ENCODE measurements at places on chromosomes 13 and 19.

- no peak for DNase-seq
Observed at GRCh38 chr13:39201180-39201579, 162.9 kb downstream of the NHLRC3 start.

DNA sequence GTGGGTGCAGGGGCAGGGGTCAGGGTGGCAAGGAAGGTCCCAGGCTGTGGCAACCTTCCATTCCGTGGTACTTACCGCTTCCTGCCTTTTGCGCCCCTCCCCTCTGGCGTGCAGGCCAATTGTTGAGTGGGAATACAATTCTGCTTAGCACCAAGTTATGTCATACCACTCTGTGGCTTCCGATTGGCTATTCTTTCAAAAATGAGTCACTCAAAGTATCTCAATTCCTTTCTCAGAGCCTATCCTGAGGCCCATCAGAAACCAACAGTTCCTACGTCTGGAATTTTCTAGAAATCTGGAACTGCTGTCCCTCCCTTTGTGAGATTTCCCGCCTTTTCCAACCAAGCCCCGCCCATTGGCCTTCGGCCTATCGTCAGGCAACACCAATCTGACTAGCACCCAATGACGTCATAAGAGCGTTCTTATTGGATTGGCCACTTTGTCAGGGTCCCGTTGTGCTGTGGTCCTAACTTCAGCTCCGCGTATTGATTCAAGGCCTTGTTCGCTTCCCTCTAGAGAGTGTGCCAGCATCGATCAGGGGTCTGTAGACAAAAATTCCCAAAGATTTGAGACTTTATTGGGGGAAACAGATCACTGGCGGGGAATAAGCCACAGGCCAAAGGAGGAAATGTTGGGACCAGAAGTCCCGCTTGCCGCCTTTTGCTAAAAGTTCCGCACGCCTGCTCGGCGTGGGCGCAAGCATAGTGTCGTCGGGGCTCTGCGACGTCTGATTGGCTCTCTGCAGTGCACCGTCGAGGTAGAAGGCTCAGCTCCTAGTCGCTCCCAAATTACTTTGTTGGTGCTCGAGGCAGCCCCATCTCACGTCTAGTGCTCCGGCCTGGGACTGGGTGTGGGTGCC is 11.7 kb downstream of the NTN5 start:
- DNase-seq, result peak; percentile 74

DNA sequence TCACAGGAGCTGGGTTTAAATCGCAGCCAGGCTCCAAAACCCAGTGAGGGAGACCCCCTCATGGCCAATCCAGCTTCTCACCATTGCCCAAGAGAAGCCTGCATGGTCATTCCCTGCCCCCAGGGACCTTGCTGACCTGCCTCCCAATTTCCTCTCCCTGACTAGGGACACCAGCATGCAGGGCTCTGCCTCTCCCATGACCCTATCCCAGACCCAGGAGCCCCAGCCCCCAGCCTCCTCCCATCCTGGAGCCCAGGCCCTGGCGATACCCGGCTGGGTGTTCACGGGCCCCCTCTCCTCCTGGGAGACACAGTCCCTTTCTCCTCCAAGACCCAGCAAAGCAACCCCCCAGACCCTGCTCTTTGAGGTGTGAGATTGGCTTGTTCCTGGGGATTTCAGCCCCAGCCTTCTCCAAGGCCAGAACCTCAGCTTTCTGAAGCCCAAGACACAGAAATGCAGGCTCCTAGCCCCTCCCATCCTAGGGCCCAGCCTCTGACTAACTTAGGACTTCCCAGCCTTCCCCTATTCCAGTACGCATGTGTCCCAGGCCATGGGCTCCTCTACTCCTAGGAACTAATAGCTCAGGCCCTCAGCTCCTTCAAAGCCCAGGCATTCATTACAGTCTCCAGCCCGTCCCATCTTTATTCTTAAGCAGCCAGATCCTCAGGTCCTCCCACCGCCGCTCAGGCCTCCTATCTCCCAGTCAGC is 1.1 kb downstream of the GYS1 start:
- no peak for DNase-seq

GRCh38 chr19:33227242-33227650 is 1.6 kb upstream of the SLC7A10 start:
- no peak for DNase-seq

DNA sequence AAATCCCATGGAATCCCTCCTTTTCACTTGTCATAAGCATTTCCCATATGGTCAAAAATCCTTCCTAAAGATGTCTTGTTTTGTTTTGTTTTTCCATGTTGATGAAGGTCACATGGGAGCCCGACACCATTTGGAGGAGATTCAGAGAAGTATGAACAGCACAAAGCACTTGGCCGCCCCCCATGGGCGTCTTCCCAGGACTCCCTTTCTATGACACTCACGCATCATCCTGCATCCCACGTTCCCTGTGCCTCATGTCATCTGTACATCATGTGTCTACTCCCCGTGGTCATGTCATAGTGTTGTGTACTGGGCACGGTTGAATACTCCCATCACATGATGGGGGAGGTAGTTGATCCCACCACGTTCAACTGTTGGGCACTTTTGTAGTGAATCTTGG is 2.0 kb downstream of the ZSCAN1 start:
- DNase-seq, result no peak

DNA sequence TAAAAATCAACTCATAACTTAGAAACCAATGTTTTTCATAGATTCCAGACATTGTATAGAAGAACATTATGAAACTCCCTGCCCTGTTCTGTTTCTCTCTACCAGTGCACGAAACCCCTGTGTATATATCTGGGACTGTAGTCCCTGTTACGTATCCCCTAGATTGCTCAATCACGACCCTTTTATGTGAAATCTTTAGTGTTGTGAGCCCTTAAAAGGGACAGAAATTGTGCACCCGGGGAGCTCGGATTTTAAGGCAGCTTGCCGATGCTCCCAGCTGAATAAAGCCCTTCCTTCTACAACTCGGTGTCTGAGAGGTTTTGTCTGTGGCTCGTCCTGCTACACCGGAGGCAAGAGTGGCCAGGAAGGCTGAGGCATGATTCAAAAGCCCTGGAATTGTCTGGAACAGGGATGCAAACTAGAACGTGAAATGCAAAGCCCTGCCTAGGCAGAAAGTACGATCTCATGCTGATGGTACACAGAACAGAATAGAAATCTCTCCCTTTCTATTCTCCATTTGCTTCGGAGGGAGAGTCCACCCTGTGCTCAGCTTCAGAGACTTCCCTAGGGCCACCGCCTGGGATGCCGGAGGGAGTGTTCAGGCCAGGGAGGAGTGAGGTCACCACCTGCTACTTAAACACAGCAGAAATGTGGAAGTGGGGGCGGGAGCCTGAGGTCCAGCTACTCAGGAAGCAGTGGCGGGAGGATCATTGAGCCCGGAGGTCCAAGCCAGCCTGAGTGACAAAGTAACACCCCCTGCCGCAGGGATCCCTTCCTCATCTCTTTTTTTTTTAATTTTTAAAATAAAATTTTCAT is 758 bp upstream of the ZNF888 start:
- no peak for DNase-seq

DNA sequence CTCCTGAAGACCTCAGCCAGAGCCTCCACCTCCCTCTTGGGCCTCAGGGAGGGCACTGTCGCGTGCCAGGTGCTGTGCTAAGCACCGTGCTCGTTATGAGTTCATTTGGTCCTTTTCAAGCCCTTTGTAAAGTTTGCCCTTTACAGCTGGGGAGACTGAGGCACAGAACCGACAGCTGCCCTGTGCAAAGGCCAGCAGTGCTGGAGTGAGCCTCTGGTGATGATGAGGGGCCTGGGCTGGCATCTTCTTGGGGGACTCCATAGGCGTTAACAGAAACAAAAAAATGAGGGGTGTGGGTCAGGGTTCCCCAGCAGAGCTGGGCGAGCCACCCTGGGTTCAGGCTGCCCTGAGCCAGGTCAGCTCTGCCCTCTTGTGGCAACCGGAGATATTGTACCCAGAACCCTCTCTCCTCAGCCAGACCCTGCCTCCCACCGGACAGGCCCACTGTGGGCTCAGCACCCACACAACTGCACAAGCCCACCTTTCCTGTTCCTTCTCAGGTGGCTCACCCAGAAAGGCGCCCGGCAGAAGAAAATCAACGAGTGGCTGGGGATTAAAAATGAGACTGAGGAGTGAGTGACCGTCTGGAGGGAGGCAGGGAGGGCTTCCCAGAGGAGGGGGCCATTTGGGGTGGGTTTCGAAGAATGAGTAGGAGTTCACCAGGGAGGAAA is 5.5 kb upstream of the IFI30 start:
- no peak for DNase-seq

DNA sequence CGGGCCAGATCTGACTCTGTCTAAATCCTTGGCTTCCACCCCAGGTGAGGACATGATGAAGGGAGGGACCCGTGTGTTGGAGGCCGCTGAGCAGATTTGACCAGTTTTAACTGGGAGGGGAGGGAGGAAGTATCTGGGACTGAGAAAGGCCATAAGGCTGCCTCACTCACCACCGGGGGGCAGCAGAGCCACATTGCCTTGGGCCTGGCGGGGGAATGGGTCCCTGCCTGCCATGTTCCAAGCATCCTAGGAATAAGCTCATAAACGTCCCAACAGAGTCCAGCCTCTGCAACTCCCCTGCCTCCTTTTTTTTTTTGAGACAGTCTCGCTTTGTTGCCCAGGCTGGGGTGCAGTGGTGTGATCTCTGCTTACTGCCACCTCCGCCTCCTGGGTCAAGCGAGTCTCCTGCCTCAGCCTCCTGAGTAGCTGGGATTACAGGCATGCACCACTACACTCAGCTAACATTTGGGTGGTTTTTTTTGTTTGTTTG is 15.5 kb downstream of the MAST3 start:
- DNase-seq, result peak; percentile 75

GRCh38 chr13:110942248-110942981 is 27.5 kb upstream of the ANKRD10 start:
- DNase-seq, result peak; percentile 17

DNA sequence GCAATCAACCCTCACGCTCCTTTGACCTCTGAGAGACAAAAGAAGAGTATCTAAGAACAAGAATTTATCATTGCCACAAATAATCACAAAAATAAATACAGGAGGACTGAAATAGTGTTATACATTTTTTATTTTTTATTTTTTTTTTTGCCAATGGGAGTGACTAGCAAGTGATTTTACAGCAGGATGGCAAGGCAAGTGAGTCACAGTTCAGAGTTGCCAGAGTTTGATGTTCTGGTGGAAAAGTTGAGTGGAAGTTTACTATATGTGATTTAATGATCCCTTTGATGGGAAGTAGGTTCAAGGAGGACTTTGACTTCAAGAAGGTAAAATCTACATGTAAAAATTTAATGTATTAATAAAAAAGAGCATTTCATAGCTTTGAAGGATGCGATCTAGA is 2691.4 kb downstream of the PCDH9 start:
- DNase-seq, result no peak

GRCh38 chr13:75715601-75716523 is 79.7 kb downstream of the LMO7 start:
- no peak for DNase-seq

GRCh38 chr13:46575301-46575771 is 22.4 kb downstream of the LRCH1 start:
- DNase-seq, result no peak

GRCh38 chr19:970695-971094 is 13.4 kb upstream of the WDR18 start:
- DNase-seq, result no peak

DNA sequence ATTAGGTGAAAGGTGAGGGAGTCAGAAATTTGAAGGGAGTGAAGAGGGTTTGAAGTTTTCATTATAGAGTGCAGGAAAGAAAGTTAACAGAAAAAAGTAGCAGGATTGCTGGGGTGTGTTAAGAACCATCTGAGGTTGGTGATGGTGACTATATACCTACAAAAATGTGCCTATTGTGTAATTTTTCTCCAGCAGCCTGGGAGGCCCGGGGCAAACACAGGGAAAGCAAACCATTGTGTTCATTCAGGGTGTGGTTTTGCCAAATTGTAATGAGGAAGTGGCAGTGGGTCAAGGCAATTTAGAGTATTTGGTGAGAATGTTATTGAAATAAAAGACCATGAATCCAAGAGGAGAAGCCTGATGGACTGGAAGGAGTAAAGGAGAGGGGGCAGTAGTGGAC is 8.2 kb upstream of the SUCLA2 start:
- no peak for DNase-seq

DNA sequence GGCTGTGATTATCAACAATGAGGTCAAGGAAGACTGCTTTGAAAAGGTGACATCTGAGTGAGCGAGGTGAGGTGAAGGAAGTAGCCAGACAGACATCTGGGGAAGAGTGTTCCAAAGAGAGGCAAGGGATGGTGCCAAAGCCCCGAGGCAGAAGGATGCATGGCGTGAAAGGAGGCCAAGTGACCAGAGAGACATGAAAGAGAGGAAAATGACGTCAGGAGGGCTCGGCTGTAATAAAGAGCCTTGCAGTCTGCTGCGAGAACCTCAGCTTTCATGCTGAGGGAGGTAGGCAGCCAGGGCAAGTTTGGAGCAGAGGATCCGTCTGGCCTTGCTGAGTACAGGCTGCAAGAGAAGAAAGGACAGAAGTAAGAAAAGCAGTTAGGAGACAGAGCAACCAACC is 50.8 kb downstream of the FOXO1 start:
- DNase-seq, result no peak

DNA sequence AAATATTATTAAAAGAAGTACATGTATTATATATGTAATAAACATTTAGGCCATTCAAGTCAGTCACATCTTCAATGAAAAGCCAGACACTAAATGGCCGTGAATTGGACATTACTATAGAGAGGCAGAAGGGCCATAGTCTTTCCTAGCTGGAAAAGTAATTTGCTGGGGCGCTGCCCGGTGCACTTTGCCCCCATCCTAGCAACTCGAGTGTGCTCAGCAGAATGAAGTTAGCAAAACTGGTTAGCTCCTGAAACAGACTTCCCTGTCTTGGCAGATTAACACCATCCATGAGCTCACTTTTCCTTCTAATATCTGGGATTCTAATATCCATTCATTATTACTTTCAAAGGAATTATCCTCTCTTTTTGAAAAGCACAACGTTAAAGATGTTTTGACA is 2.8 kb upstream of the SPRYD7 start:
- no peak for DNase-seq

- DNase-seq, result no peak
Observed at GRCh38 chr13:40023595-40024203, 368.2 kb downstream of the COG6 start.

DNA sequence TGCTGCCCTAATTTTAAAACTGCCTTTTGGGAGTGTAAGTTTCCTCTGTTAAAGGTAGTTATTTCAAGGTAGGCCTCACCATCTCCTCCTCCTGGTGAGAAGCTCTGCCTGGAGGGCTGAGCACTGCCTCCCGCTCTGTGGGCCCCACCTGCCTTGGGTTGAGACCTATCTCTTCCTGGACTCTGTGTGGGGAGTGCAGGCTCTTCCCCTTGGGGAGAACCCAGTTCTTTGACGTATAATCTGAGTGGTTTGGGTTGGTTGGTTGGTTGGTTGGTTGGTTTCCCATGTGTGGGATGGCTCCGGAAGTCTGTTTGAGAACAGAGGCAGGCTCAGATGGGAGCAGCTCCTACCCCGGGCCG is 39.1 kb downstream of the ACTN4 start:
- DNase-seq, result no peak

- no peak for DNase-seq
Observed at GRCh38 chr19:435056-435706, 25.7 kb downstream of the SHC2 start.

Measured in stimulated activated CD8-positive, alpha-beta memory T cell treated with anti-CD3 and anti-CD28 coated beads, Interleukin-4, amount 100 ng/mL, for 24 hours (primary cell).